ENCODE measurements at places on chromosomes 5 and 9.
A peak's percentile ranks its signal among the peaks of the same experiment; 100 is the strongest.

DNA sequence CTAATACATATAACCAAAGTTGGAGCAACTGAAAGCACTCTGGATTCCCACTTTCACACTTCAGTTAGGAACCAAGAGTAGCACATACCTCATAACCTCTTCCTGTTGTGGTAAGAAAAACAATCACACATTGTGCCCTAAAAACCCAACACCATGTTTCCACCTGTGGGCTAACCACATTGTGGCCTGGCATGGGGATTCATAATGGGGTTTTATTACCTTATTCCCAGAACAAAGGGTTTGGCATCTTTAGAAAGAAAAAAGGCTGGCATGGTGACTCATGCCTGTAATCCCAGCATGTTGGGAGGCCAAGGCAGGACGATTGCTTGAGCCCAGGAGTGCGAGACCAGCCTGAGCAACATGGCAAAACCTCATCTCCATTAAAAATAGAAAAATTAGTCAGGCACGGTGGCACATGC, 60.6 kb downstream of the HSD17B3 start:
- DNase-seq = no peak

DNA sequence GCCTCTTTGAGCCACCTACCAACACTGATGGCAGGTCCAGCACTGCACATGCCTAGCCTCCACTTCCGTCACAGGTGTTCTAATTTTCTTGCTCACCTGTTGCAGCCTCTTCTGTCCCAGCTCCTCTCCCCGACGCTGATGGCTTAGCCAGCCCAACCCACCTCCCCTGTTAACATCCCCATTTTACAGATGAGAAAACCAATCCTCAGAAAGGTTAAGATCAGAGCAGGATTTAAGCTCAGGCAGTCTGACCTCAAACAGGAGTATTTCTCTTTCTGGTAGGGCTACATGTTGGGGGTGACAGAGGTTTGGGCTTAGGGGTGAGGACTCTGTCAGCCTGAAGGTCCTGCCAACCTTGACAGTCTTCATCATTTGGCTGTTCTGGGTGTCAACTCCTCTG, 74.5 kb upstream of the PITX1 start:
- DNase-seq = no peak

DNA sequence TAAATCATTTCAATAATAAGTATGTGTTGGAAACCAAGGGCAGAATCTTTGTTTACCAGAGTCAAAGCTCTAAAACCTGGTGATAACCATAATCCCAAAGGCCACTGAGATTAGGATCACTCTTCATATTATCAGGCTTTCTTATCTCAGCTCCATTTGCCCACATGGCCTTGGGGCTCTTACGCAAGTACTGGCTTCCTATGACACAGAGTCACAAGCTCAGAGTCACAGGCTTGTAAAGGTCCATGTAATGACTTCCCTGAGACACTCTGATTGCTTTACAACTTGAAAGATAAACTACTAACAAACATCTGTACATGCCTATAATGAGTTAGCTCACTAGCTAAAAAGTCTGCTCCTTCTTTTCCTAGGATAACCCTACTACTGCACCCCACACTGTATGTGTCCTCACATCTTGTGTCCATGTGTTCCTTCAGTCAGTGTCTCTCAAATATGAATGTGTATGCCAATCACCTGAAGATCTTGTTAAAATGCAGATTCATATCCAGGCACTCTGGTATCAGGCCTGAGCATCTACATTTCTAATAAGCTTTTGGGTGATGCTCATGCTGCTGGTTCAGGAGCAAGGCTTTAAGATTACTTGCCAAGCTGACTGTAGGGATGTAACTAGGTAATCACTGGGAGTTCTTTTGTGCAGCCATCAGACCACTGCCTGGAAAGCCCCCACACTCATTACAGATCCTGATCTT, 28.4 kb downstream of the SEMA6A start:
- no peak for DNase-seq

GRCh38 chr9:133738640-133739225, 581 bp upstream of the SARDH start:
- no peak for DNase-seq

DNA sequence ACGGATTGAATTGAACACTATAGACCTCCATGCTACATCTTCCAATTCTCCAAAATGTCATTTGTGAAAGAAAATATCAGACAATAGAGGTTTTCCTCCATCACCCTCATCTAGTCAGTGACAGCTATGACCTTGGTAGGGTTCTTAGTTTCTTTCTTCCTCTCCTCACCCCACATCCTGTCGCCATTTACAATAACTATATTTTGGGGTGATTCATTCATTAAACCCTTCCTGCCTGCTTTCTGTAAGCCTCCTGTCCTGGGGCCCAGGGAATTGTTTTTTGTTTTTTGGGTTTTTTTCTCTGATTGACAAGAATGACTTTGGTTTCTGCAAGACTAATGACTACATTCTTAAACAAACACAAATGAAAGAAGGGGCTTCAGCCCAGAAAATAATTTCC, 82.6 kb downstream of the PRELID2 start:
- no peak for DNase-seq

DNA sequence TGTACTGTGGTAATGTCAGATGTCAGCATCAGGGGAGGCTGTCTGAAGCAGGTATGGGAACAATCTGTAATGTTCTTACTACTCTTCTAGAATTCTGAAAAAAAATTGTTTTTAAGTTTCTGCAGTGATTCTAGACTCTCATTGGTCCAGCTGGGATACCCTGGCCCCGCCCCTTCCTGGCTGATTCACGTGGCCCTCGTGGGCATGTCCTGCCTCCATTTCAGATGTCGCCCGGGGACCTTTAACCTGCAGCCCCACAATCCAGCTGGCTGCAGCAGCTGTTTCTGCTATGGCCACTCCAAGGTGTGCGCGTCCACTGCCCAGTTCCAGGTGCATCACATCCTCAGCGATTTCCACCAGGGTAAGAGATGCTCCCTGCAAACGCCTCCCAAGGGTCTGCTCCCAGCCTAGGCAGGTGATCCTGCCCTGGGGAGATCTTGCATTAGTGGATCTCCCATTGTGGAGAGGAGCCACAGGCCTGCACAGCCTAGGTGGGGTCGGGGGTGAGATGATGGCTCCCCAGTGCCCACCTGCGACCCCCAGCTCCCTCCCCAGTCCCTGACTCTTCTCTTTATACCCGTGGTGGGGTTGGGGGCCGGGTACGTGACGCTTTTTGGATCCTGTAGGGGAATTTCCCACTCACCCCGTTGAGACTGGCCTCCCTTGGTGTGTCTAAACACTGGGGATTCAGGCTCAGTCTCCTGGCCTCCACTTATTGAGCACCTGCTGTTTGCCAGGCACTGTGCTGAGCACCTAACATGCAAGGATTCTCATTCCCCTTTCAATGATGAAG, 36.5 kb downstream of the LAMC3 start:
- no peak for DNase-seq

GRCh38 chr5:110031402-110032140, 341.8 kb downstream of the MAN2A1 start:
- no peak for DNase-seq

GRCh38 chr5:87899721-87900131, 368.9 kb downstream of the TMEM161B start:
- no peak for DNase-seq

- no peak for DNase-seq
These were observed 16.8 kb downstream of the AKNA start for GRCh38 chr9:114370968-114371320.

- DNase-seq = no peak
These were observed 100.6 kb upstream of the TARS1 start for GRCh38 chr5:33340195-33340594.

- DNase-seq = no peak
These were observed 616 bp downstream of the IL11RA start for GRCh38 chr9:34652602-34653000.

- DNase-seq = no peak
These were observed 7.7 kb upstream of the VAV2 start for GRCh38 chr9:133999851-134000265.

- DNase-seq = no peak
These were observed 90.7 kb downstream of the PTCH1 start for GRCh38 chr9:95425910-95426551.

DNA sequence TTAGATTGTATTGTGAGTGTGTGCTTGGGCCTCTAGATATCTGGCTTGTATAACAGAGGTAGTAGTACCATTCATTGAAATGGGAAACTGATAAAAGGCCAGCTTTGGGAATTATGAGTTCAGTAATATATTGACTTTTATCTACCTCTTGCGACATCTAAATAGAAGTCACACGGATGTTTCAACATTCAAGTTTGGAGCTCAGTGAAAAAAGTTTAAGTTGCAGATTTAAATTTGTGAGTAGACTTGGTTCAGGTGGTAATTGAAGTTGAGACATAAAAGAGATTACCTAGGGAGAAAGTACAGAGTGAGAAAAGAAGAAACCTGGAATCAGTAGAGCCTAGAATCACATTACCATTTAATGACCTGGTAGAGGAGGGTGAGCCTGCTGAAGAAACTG, 189.5 kb downstream of the FER start:
- no peak for DNase-seq

DNA sequence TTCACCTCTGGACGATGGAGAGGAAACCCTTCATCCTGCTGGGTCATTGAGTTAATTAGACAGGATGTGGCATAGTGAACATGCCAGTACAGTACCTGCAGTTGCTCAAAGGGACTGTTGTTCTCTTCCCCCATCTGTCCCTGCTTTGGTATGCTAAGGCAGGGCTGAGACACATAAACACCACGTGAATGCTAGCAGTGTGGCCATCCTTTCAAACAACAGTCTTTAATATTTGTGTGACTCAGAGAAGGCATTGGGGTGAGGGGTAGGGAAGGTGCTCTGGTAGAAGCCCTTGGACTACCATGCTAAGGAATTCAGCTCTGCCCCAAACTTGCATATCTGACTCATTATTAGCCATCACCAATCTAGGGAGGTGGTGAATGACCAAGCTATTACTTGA, 180.2 kb upstream of the ZNF618 start:
- DNase-seq = no peak

- peak; percentile 45 for DNase-seq
These were observed 17.8 kb downstream of the NANS start for GRCh38 chr9:98074115-98074990.

DNA sequence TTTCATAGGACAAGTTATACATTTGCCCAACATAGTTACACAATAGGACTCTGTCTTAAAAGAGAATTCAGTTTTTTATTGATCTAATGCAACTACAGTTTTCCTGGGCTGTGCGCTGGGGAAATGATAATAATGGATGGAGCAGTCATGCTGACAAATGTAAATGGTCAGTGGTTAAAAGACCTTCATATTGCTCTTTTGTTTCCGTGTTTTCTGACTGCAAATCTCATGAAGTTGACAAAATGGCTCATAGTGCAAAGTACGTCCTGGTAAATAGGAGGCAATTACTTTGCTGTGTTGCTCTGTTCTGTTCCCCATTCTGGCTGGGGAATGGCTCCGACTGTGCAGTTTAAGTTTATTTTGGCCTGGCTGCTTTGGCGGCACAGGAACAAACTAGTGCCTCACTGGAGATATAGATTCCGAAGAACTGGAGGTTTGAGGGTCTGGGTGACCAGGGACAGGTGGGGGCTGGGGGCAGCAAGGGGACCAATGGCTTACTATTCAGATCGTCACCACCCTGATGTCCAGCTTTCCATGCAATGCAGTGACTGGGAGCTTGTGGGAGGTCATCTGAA, 54.3 kb downstream of the PTTG1 start:
- no peak for DNase-seq

GRCh38 chr5:141944076-141944475, 13.9 kb downstream of the PCDH12 start:
- DNase-seq = no peak

GRCh38 chr5:132476876-132477781, 13.4 kb downstream of the IRF1 start:
- no peak for DNase-seq

- DNase-seq = no peak
These were observed 1.5 kb downstream of the THBS4 start for GRCh38 chr5:80036615-80037014.

GRCh38 chr5:101943784-101944183, 352.3 kb downstream of the SLCO4C1 start:
- no peak for DNase-seq

DNA sequence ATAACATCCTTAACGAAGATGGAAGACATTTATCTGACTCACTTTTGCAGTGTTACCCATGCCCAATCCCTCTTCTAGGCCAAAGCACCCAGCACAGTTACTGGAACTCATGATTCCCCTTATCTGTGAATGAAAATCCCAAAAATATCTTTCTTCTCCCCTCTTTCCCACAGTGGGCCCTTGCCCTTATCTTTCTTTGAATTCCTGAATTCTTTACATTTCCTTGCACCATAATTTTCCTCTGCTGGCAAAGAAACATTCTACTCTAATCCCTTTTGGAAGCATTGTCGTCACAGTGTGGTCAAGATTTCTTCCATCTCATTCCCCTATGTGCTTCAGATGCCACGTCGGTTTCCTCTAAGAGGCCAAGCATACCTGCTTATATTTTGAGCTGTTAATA, 135.9 kb upstream of the LIFR start:
- DNase-seq = no peak

- no peak for DNase-seq
These were observed 99.9 kb downstream of the KLF4 start for GRCh38 chr9:107389617-107390071.

GRCh38 chr5:92372766-92373165, 989.6 kb upstream of the ARRDC3 start:
- DNase-seq = no peak

DNA sequence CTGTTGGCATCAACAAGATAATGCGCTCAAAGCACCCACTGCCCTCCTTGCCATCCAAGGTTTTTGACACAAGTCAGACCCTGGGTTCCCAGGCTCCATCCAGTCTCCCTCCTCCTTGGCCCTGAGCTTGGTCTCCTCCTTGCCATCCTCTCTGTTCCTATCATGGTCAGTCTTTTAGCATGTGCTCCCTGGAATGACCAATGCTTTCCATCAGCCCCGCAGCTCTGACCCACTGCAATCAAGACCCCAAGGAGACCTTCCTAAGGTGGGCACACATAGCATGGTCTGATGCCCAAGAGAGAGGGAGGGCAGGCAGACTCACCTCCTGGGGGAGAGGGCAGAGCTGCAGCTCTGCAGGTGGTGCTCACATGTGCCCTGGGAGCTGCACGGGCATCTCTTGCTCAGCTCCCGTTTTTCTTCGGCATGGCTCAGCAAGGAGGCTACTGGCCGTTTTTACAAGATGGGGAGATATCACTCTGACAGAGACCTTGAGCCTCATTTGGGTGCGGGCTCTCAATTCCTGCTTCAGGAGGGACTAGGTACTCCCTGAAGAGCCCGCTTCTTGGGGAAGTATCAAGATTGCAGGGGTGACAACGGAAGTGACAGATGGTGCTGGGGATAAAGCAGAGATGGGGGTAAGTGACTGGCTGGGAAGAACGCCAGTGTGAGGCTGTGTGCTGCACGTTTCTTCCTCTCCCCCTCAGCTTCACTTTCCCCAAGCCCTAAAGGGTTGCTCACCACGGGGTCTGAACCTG, 3.3 kb downstream of the SEPTIN8 start:
- DNase-seq = no peak

GRCh38 chr5:85109616-85110015, 724.9 kb upstream of the EDIL3 start:
- no peak for DNase-seq

DNA sequence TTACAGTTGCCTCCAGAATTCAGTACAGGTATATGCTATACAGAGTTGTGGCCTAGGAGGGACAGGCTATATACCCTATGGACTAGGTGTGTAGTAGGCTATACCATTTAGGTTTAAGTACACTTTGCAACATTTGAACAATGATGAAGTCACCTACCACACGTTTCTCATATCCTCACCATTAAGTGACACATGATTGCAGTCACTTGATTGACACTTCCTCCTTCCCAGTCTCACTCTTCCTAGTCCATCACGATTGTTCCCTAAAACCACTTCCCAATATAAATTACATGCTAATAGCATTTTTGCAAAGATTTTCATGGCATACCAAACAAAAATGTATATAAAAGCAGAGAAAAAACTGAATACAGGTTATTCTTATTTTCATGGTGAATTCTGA, 312.2 kb downstream of the EPB41L4A start:
- DNase-seq = no peak

All from activated T-helper 1 cell treated with Interleukin-2 at 50 U/mL for 16 hours (primary cell).